ENCODE measurements at places on chromosomes 2 and 18.

GRCh38 chr2:181904022-181904632 is 12.6 kb downstream of the ITPRID2 start:
- DNase-seq = no peak

GRCh38 chr2:216632952-216633615 is at the start of gene IGFBP2:
IGFBP2 (plus strand) TSS chr2:216633420; CDS start chr2:216633524, 104 bp downstream.
- peak; percentile 86 for DNase-seq

GRCh38 chr2:120206022-120206581 is 17.1 kb downstream of the TMEM185B start:
- DNase-seq = peak; percentile 73

DNA sequence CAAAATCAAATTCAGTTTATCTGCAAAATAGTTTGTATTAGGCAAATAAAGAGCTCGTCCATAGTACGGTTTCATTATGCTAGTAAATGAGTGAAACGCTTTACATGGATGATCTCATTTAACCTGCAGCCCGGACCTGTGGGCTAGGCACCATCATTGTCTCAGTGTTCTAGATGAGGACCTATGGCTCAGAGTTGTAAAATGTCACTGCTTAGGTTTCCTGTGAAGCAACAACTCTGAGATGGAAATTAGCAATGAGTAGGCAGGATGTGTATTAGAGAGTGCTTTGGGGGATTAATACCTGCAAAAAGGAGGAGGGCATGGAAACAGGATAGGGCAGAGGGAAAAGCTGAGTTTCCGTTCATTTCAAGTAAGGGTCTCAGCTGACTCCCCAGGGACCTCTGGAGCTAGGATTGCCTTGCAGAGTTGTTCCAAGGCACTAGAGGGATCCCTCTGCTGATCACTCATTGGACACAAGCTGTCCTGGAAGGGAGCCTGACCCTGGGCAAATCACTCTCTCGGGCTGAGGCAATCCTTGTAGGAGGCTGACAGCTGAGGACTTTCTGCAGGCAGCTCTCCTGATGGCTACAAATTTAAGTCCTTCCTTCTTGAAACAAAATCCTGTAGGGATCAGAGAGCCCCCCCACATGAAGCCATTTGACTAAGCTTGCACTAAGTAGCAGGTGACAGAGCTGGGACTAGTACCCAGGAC is 58.8 kb upstream of the SIX2 start:
- no peak for DNase-seq

- no peak for DNase-seq
Observed at GRCh38 chr2:200845669-200846325, 18.7 kb downstream of the CLK1 start.

- no peak for DNase-seq
Observed at GRCh38 chr2:169071455-169071854, 2.1 kb downstream of the DHRS9 start.

DNA sequence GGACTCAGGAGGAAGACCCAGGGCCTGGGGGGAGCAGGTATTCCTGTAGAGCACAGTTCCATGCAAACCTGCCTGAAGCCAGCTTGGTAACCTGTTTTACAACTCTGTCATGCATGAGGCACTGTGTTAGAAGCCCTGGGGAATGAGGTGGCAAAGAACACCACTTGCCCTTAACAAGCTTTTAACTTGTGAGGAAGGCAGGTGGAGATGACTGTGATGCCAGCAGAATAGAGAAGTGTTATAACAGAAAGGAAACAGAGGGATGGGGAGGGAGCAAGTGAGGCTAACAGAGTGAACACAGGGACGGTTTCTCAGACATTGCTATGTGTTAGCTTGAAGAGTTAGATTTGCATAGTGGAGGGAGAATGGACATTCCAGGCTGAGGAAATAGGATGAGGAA is 11.5 kb upstream of the IL1A start:
- DNase-seq = no peak

- DNase-seq = peak; percentile 96
Observed at GRCh38 chr2:238513346-238513745, 86.6 kb downstream of the ASB1 start.

DNA sequence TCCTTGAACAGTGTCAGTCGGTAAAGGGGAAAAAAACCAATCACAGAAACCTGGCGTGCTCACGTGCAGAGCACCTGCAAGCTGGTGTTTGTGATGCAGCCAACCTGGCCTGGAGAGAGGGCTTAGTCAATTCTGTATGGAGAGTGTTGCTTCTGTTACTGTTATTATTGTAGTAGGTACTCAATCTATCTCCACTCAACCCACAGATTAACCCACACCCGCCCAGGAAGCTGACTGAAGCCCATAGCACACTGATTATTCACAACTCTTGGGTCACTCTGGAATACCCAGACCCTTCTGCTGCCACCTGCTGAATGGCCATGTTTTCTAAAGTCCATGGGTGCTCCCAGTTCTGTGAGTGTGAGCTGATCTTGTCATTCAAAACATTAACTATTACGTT is 53.9 kb downstream of the TNFRSF11A start:
- no peak for DNase-seq

GRCh38 chr2:232877940-232878511 is 8.0 kb downstream of the SNORC start:
- peak; percentile 83 for DNase-seq

GRCh38 chr2:81247648-81248047 is 943.1 kb upstream of the LRRTM1 start:
- DNase-seq = no peak

- peak; percentile 22 for DNase-seq
Observed at GRCh38 chr2:42752816-42753813, 10.8 kb downstream of the OXER1 start.

DNA sequence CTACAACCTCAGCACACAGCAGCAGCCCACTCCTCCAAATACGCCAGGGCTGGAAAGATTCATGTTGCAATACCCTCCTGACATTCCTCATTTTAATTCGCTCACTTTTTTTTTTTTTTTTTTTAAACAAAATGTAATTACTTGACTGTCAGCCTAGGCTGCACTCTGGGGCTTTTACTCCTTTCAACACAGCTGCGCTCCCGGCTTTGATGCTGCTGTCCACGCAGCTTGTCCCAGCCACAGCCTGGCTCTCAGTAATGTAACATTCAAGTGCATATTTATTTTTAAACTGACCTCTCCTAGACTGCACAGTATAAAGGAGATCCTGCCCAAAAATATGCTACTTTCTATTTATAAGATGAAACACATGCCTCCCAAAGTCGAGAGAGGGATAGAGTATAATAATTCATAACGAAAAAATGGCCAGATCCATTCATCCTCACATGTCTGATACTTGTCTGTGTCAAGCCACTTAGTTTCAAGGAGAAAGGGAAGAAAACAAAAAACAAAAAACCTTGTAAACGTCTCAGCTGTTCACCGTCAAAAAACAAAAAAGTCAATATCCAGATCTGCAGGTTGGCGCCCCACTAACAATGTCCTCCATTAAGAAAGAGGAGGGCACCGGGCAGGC is 949 bp downstream of the CDC42EP3 start:
- DNase-seq = peak; percentile 91

DNA sequence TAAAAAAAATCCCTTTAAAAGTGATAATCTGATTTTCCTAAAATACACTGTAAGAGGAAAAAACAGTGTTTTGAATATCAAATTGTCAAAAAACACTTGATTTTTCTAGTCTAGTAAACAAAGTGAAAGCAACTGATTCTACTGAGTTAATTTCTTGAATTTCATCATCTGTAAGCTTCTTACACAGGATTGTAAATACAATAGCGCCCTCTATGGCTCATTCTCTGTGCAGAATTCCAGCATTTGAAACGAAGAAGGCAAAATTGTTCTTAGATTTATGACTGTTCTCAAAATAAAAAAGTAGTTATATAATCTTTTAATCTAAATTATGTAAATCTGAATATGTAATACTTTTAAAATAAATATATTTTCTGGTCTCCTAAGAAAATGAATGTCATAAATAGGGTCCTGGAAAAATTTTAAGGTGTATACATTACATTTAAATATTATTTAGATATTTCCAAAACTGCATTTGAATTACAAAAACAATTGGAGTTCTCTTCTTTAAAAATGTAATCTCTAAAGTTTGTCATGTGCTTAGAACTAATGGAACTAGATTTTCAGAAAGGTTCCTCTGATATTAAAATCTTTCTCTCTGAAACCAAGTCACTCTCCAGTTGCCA is 176.9 kb upstream of the MC4R start:
- no peak for DNase-seq

DNA sequence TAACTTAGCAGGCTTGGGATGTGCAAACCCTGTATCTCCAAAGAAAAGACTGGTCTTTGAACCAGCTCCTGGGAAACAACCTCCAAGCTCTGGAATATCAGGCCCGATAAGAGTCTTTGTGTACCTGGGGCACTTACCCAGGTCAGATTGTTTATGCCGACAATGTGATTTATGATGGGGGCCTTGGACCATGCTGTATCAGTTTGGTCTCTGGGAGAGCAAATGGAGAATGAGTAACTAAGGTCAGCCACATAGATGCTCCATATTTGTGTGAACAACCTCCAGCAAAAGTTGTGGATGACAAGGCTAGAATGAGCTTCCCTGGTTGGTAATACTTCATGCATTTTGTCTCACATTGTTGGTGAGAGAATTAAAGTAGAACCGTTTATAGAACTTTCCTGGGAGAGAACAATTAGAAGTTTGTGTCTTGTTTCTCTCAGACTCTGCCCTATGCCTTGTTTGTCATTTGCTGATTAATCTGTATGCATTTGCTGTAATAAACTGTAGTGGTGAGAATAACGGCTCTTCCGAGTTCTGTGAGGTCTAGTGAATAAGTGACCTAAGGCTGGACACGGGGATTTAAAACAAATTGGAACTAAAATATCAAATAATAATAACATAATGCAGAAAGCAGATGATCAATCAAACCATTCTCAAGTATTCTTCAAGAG is 259.1 kb downstream of the XIRP2 start:
- DNase-seq = no peak

DNA sequence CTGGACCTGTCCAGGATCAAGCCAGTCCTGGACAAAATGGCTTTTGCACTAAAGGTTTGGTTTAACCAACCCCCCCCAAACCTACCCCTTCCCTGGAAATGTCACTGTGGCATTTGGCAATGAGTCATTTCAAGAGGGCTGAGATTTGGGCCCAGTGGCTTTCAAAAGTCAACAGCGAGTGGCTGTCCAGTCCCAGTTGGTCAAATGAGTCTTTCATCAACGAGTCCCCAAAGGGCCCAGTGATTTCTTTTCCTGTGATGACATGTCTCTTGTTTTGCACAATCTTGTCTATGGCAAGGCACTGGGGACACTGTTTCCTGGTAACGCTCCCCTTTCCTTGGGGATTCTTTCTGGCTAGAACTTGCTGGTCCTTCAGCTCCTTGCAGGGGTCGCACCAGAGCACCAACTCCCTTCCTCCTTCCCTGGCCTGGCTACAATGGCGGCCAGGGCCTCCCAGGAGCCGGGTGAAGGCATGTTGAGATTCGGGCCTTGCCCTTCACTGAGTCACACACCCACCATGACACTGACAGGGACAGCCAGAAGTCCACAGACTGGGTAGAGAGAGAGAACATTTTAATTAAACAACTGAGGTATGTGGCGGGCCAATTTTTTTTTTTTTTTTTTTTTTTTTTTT is 87.2 kb downstream of the SMAD7 start:
- peak; percentile 79 for DNase-seq

DNA sequence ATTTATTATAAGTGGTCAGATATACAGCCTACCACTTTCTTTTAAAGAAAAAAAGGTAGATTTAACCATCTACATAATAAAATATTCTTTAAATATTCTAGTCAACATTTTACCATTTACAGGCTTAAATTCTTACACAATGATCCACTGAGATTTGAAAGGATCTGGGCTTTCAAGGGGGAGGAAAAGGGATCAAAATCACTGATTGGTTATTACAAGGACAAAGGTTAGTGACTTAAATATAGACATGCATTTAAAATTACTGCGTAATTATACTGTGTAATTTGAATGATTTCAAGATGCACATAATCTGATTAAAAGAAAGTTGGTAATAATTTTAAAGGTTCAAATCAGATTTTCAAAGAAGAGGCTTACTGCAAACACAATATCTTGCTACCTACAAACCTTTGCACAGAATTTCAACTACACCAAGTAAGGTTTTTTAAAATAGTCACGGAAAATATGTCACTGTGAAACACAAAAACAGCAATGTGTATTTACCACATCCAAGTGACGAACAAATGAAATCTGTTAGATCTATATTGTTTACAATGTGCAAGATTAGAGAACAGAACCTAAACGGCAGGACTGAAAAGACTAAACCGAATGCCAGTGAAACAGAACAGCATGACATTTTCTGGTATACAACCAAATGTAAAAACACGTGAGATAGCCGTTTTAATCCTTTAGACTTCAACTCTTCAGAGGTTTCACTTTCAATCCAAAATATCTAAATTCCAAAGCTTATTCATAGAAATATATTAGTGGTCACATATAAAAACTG is 40.8 kb downstream of the RTN4 start:
- DNase-seq = no peak

DNA sequence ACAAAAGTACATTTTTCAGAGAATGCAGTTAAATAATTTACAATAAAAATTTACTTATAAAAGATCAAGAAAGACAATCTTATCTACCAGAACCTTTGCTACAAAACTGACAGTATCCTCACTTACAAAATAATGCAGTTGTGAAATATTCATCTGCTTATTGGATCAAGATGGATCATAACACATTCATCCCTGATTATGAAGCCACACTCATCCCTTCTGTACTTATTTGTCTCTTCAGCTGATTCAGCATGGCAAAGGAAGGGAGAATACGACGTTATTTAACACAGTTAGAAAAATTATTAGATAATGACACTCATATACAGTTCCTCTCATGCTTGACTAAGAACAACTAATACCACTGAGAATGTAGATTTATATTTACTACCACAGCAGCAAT is 46.4 kb downstream of the TCF4 start:
- no peak for DNase-seq

GRCh38 chr2:225612636-225613035 is 213.1 kb downstream of the NYAP2 start:
- no peak for DNase-seq

DNA sequence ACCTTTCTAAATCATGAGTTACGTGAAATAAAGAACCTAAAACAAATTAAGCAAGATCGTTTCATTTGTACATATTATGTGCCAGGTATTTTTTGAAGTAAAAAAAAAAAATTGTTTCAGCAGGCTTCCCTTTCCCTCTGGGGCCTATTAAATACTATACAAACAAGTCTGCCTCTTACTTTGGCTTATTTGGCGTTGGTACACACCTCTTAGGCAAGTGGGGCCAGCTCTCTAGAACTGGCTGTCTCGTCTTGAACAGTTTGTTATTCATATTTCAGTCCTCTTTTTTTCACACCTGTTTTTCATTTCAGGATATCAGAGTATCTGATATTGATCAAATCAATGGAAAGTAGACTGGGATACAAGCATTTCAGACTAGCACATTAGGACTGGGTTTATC is 27.4 kb upstream of the PPP3R1 start:
- DNase-seq = no peak

- DNase-seq = peak; percentile 9
Observed at GRCh38 chr2:225004597-225004996, 37.7 kb downstream of the DOCK10 start.

DNA sequence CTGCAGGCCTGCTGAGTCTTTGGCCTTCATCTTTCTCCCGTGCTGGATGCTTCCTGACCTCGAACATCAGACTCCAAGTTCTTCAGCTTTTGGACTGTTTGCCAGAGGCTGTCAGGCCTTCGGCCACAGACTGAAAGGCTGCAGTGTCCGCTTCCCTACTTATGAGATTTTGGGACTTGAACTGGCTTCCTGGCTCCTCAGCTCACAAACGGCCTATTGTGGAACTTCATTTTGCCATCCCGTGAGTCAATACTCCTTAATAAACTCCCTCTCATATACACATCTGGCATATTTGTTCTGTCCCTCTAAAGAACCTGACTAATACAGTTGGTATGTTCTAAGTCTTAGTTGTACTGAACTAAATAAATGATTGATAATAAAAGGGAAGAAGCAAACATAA is 702.8 kb upstream of the LINC00305 start:
- DNase-seq = no peak

Measured in osteoblast (primary cell).